NCI-H524 treated with DMSO at 0.1 percent for 48 hours (cell line): ENCODE measurements at places on chromosomes 4 and X.

- DNase-seq = no peak
These were observed 72.9 kb downstream of the WDR19 start for GRCh38 chr4:39255266-39255665.

DNA sequence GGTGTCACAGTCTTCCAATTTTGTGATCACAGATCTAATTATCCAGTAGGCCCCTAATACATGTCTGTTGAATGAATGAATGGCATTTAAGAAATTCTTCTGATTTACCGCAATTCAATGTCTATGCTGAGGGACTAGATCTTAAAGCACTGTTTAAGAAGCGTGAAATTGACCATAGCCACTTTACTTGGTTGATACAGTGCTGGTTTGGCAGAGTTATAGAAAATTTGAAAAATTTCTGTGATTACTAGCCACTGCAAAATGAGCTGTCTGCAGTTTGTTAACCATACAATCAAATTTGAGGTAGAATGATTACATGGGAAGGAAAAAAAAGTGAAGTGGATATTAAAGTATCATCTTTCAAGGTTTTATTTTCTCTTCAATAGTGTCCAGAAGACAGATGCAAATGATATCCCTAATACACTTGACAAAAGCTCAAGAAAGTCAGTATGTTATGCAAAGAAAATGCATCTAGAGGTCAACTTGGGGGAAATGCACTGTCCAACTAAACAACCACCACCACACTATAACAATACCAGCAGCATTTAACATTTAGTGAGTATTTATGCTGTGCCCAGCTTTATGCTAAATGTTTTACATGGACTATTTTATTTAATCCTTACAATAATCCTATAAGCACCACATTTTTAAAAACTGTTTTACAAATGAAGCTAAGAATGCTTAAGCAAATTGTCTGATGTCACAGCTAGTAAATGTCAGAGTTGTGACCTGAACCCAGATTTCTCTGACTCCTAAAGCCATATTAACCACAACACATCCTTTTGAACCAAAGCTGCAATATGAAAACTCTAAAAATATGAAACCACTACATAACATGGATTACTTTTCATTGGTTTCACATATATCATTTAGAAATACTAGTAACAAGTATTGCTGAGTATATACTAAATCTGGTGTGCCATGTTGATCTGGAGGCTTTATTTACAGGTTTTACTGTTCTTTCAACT is 217.9 kb upstream of the MAB21L2 start:
- no peak for DNase-seq

- no peak for DNase-seq
These were observed 81.5 kb downstream of the CFAP299 start for GRCh38 chr4:80417019-80417418.

DNA sequence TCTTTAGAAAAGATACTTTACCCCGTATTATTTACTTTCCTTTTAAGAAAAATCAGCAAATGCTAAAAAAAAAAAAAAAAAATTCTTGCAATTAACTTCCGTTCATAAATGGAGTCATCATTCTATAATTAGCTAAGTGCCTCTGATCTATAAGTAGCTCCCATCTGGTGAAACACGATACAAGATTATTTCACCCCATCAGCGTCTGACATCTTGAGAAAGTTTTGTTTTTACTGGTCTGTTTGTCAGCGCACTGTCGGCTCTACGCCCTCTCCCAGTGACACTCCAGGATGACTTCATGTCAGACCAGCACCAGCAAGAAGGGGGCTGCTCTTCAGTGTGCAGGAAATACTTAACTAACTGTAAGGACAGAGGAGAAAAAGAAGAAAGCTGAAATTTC is 108.3 kb downstream of the AFAP1 start:
- DNase-seq = peak; percentile 80

GRCh38 chr4:117385526-117385925 is 300.1 kb upstream of the TRAM1L1 start:
- no peak for DNase-seq

GRCh38 chr4:11710453-11711093 is 281.9 kb upstream of the HS3ST1 start:
- DNase-seq = peak; percentile 96

GRCh38 chr4:113682730-113683537 is 78.6 kb downstream of the CAMK2D start:
- DNase-seq = no peak

DNA sequence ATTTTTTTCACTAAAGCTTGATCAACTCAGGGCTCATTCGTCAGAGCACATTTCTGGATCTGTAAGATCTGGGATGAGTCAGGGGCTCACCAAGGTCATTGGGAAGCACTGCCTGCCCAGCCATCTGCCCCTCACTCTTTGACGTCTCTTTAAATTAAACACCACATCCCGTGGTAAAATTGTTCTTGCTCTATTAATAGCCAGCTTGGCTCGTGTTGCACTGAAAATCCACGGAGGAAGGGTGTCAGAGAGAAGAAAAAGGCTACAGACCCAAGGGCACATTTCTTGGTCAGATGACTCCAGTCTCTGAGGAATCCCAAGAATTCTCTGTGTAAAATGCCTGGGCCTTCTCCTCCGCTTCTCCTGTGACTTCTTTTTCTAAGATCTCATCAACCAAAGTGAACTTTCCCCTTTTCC is 45.7 kb upstream of the GATB start:
- DNase-seq = no peak

GRCh38 chr4:162782096-162782777 is 384.5 kb downstream of the NAF1 start:
- DNase-seq = no peak

- no peak for DNase-seq
These were observed 247.1 kb upstream of the PITX2 start for GRCh38 chr4:110869862-110870572.

DNA sequence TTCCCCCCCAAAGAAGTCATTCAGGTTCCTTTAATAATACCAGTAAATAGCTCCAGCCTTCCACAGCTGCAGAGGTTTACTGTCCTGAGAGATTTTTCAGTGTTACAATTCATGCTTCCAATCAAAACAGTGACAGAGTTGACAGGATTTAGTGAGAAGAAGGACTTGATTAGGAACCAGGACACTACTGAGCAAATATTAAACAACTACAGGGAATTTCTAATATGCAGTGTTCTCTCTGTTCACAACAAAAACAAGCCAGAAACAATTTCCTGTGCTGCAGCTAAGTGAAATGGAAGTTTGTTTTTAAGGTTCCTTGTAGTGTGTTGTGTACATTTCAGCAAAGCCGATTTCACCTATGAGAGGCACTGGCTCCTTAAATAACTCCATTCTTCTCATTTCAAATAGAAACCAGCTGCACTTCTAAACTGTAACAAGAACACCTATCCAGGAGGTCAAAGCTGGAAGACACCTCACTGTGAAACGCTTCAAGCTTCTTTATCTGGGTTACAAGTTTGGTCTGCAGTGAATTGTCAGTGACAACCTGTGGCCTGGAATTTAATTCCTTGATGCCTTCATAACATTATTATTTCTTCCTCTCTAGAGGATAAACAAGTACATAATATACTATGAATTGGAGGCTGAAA is 149.3 kb downstream of the RASL11B start:
- no peak for DNase-seq

GRCh38 chr4:106982711-106983211 is 53.4 kb downstream of the DKK2 start:
- no peak for DNase-seq

- DNase-seq = no peak
These were observed 119.4 kb downstream of the AFAP1 start for GRCh38 chr4:7820031-7820818.

DNA sequence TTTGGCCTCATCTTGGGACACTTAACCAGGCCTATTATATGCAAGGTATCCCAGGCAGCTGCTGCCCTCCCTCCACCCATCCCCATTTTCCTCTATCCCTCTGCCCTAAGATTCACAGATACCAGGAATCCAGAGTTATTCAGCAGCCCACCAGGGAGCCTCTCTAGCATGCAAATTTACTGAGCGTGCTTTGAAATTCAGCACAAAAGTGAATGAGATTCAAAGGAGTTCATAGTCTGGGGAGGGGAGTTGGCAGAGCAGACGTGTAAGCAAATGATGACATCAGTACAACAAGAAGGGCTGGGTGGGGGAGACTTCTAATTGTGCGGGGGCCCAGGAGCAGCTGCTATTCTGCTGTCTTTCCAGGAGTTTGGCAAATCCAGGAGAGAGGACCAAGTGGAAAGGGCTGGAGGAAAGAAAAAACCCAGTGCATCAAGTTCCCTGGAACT is 1.7 kb upstream of the MTM1 start:
- no peak for DNase-seq

- no peak for DNase-seq
These were observed 2.4 kb downstream of the NELFA start for GRCh38 chr4:2006367-2006766.

GRCh38 chr4:139892973-139893736 is 227.5 kb downstream of the MGST2 start:
- DNase-seq = no peak

DNA sequence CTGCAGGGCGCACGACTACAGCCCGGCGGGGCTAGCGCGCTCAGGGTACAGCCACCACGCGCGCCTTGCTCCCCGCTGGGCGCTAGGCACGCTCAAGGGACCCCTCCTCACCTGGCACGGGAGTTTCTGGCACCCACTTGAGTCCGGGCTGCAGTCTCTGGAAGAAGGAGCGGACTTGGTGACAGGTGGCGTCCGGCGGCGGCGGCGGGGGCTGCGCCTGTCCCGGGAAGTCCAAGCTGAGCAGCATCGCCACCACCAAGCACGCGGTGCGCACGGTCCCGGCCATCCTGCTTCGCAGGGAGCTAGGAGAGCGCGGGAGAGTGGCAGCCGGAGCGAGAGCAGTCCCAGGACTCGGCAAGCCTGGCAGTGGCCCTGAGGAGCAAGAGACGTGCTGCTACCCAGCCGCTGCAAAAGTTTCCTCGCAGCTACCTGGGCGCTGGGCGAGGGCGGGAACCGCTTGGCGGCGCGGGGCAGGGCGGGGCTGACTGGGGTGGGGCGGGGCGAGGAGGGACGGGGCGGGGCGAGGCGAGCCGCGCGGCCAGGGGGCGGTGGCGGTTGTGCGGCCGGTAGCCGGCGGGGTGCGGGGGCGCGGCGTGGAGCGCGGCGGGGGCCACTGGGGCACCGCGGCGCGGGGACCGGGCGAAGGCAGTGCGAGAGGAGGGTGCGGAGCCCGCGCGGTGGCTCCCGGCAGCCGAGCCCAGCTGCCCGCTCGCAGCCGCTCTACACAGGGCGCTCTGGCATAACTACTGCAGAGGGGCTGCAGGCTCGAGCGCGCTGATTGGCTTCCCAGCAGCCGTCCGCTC is at the start of gene GPC3:
Gene GPC3, minus strand, starts transcription at position 431 of the 803 bp plus-strand sequence.
- peak; percentile 64 for DNase-seq

- no peak for DNase-seq
These were observed 671.7 kb upstream of the NR3C2 start for GRCh38 chr4:149113804-149114430.

- no peak for DNase-seq
These were observed 219.0 kb upstream of the CPEB2 start for GRCh38 chr4:14783011-14783877.

DNA sequence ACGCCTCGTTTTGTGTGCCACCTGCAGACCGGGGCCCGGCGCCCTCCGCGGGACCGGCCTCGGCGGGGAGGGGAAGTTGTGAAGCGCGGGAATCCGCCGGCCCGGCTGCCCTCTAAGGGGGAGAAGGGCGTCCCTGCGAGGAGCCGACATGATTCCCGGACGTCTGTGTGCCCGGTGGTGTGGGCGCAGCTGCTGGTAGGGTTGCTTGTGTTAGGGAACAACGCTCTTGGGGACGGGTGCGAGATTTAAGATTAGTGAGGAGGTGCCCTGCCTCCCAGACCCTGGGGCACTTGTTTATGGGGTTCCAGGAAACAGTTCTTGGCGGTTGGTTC is 627 bp downstream of the CDKN2AIP start:
- no peak for DNase-seq

GRCh38 chrX:2401201-2401589 is 99.6 kb downstream of the DHRSX start:
- DNase-seq = no peak

DNA sequence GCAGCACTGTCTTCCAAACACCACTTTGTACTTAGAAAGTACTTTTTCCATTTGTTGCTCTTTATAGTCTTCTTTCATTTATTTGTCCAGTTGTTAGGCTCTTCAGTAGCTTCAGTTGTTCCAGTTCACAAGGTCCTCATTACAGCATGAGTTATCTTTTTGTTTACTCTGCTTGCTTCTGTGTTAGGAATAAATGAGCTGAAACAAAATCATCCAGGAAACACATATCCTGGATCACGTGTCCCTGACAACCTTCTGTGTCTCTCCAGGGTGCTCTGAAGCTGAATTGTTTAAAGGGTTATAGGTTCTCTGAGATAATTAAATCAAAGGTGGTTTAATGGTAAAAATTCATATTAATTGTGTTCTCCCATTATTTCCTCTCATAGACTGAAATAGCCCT is 19.9 kb upstream of the KLHL8 start:
- no peak for DNase-seq

GRCh38 chr4:40185830-40186664 is 10.8 kb upstream of the RHOH start:
- DNase-seq = no peak

DNA sequence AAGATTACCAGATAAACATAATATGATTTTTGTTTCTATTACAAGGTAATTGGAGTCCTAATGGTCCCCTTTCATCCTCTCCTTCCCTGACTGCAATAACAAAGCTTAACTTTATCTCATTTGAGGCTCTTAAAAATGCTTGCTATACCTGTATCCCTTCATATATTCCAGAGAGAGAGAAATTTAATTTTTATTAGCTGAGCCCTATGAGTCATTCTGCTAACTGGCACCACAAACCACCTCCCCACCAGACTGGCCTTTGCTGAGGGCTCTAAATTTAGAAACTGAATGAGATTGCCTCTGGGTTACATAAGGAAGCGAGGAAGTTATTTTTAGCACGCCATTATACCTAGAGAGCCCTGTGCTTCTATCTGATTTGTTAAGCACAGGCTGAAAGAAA is 27.4 kb downstream of the CBLL2 start:
- no peak for DNase-seq

DNA sequence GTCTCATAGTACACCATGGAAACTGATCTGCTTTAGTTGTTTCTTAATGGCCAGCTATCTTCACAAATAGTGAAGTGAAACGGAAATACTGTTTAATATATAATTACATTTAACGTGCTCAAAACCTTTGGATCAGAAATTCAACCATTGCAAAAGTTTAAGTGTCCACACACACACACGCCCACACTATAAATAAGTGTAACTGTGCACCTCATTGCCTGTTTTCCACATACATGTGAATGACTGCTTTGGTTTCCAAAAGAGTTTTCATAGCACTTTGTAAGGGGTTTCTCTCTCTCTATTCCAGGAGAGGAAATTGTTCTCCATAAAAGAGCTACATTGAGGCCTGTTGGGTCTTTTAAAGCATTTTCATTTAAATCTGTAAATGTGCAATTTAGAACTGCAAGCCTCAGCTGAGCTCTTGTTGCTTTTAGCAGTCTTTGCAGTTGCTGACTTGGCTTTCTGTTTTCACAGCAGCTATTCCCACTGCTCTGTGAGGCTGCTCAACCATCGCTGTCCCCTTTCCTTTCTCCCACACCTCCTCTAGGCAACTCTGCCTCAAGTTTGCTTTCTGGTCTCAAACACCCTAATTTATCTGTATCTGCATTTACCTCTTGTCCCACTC is 94.5 kb downstream of the RAPGEF2 start:
- DNase-seq = no peak
